Activated CD8-positive, alpha-beta memory T cell treated with anti-CD3 and anti-CD28 coated beads, Interleukin-2, amount 50 U/mL, for 4 hours (primary cell): ENCODE measurements at places on chromosomes 16 and 17.

GRCh38 chr16:60107437-60107836, 1373.3 kb upstream of the GOT2 start:
- no peak for DNase-seq

- DNase-seq = no peak
Observed at GRCh38 chr17:79630126-79630525, 19.3 kb upstream of the RBFOX3 start.

GRCh38 chr16:50613281-50613963, 65.2 kb downstream of the NKD1 start:
- DNase-seq = no peak

- DNase-seq = no peak
Observed at GRCh38 chr17:53313746-53314145, 509.0 kb upstream of the KIF2B start.

GRCh38 chr16:48687421-48688038, 77.5 kb upstream of the N4BP1 start:
- DNase-seq = no peak

DNA sequence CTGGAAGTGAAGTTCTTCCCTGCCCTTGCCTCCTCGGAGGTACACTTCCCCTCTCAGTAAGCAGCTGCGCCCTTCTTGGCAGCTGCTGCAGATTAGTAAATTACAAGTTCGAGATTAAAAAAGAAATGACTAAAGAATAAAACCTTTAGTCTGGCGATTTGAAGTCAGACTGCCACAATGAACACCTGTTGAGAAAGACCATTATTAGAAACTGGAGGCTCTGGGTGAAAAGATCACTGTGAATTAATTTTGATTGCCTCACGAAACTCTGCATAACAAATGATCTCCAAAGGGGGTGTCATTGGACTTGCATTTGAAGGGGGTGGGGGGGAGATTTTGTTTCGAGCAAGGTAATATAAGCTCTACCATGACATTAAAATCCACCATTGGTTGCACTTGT, 39.3 kb downstream of the SALL1 start:
- DNase-seq = no peak

GRCh38 chr17:42313773-42314566, 25.7 kb downstream of the STAT5A start:
- peak; percentile 53 for DNase-seq

GRCh38 chr17:75632863-75633485, at the start of gene SMIM5:
SMIM5 (plus strand) TSS chr17:75633434; CDS start chr17:75640202, 6,768 bp downstream.
- DNase-seq = peak; percentile 85

GRCh38 chr17:81427173-81428120, 32.2 kb downstream of the BAHCC1 start:
- DNase-seq = no peak

DNA sequence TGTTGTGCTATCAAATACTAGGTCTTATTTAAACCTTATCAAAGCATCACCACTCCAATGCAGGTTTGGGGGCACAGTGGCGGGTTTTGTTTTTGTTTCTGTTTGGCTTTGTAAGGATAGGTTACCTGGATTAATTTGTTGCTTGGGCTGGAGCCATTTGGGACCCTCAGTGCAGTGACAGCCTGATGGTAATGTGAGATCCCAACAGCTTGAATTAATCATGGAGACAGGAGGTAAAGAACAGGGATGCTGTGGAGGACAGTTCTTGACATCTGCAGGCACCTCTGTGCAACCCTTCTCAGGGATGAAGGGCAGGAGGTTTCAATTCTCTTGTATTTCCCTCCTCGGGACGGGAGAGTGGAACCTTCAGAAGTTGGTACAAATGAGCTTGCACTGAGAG, 40.5 kb downstream of the SHISA9 start:
- DNase-seq = no peak

- no peak for DNase-seq
Observed at GRCh38 chr17:40345994-40346764, 18.4 kb downstream of the GJD3 start.

- DNase-seq = peak; percentile 16
Observed at GRCh38 chr17:27293359-27293897, 486 bp upstream of the WSB1 start.

GRCh38 chr16:20089246-20089965, 15.7 kb upstream of the GPR139 start:
- DNase-seq = no peak

DNA sequence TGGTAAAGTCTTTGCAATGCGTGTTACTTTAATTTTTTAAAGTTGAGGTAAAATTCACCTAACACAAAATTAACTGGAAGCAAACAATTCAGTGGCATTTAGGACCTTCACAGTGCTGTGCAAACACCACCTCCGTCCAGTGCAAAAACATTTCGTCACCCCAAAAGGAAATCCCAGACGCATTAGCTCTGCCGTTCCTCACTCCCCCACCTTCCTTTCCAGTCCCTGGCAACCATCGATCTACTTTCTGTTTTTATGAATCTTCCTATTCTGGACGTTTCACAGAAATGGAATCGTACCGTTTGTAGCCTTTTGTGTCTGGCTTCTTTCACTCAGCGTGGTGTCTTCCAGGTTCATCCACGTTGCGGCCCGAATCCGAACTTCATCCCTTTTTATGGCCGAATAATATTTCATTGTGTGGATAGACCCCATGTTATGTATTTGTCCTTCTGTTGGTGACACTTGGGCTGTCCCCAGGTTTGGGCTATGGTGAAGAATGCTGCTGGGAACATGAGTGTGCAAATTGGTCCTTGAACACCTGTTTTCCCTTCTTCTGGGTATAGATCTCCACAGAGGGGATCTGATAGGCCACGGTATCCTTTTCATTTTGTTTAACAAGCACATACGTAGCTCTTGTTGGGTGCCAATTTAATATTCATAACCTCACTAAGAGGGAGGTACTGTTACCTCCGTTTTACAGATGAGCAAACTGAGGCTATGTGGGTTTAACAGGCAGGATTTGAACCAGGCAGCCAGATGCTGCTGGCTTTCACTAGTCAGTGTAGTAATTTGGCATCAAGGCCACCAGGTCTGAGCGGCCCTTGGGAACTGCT, 232.0 kb upstream of the GSE1 start:
- DNase-seq = no peak

DNA sequence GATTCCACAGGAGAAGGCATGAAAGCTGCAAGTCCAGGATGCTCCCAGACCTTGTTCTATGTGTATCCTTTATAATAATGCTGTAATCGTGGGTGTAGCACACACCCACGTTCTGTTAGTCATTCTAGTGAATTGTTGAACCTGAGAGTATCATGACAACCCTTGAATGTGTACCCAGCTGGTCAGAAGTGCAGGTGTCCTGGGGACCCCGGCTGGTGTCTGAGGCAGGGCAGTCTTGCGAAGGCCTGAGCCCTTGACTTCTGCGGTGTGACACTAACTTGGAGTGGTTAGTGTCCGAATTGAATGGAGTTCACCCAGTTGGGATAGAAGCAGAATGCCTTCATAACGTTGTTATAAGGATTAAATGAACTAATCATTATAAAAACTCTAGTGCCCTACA, 218.0 kb upstream of the TNRC6C start:
- DNase-seq = no peak

DNA sequence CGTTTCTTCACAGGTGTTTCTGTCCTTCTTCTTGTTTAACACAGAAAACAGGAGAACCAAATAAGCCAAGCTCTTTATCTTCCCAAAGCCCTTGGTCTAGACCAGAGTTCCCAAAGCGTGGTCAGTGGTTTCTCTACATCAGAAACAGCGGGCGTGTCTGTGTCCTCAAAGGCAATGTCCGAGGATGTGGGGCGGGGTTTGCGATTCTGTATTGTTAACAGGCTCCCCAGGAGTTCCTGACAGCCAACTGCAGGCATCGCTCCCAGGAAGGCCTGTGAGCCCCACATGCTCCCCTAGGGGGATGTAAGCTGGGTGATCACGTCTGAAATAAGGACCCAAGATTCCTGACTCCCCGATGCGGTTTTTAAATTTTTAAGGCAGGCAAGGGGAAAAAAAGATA, 28.4 kb upstream of the SLC25A19 start:
- DNase-seq = no peak

GRCh38 chr17:82388922-82389283, 17.3 kb downstream of the UTS2R start:
- DNase-seq = no peak

GRCh38 chr17:53919356-53919755, 96.6 kb downstream of the KIF2B start:
- DNase-seq = no peak

DNA sequence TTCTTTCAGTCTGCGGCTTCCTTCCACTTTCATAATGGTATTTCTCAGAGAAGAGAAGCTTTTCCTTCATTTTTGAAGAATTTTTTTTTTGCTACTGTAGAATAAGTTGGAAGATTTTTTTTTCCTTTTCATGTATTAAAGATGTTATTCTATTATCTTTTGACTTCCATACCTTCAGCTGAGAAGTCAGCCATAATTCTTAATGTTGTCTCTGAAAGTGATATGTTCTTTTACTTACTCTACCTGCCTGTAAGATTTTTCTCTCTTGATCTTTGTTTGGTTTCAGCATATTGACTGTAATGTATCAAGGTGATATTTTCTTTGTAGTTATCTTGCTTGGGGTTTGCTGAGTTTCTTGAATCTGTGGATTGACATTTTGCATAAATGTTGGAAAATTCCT, 143.5 kb upstream of the TOX3 start:
- DNase-seq = no peak

DNA sequence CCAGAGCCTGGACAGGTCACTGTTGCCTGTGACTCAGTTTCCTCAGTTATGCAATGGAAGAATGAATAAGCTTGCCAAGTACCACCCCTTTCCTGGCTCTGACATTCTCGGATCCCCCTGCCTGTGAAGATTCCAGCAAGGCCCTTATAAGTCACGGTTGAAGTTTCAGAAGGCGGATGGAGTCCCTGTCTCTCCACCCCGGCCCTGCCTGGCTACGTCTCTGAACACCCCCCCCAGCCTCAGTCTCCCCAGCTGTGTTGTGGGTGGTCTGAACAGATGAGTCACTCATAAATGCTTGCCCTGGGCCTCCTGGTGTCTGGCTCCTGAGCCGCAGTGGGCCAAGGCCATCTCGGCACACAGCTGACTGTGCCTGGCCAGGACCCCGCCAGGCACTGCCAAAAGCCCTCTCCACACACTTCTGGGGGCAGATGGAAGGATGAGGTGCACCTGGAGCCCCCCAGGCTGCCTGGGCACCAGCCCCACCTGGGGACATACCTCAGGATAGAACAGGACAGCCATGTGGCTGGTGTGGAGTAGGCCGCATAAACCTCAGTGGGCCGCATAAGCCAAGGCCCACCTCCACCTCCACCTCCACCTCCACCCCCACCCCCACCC, 15.4 kb downstream of the VASN start:
- no peak for DNase-seq

- DNase-seq = no peak
Observed at GRCh38 chr16:19363740-19364139, 53.9 kb upstream of the TMC5 start.

GRCh38 chr16:80899809-80900592, 95.6 kb upstream of the CDYL2 start:
- no peak for DNase-seq

GRCh38 chr17:12624211-12624610, 41.5 kb upstream of the MYOCD start:
- no peak for DNase-seq

DNA sequence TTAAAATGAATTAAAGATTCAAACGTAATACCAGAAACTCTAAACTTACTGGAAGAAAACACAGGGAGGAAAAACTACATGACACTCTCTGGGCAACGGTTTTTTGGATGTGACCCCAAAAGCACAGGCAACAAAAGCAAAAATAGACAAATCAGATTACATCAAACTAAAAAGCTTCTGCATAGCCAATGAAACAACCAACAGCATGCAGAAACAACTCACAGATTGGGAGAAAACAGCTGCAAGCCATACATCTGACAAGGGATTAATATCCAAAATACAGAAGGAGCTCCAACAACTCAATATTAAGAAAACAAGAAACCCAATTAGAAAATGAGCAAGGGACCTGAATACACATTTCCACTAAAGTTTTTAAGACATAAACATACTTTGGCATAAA, 69.2 kb upstream of the ALOX12 start:
- DNase-seq = no peak

DNA sequence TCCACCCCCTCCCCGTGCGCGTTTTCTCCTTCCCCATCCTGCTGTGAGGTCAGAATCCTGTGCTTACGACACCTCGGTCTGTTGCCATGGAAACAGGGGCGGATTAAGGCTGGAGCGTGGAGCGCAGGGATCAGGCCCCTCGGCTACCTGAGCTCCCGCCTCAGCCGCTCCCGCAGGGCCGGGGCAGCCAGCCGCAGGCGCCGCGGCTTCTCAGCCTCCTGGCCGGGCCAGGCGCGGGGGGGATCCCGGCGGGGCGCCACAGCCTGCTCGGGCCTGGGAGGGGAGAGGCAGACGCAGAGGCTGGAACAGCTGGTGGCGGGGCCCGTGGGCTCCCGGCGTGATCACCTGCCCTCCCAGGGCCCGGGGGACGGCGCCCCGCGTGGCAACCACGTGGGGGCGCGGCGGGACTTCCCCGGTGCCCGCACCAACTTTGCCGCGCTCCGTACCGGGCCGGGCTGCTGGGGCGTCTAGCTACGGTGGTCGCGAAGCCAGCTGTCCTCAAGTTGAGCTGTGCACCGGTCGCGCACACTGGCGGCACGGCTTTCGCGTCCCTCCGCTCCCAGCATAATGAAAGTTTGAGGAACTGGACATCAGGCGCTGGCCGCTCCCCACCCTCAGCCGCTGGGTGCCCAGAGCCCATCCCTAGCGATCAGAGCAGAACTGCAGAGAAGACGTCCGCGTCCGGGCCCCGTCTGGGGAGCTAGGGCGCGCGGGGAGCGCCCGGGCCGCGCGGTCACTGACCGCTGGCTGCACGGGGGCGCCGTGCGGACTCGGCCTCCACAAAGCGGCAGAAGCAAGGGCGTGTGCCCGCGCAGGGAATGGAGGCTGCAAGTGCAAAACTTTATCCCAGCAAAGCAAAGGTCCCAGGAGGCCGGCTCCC, 1.2 kb downstream of the RTN4RL1 start:
- peak; percentile 48 for DNase-seq

GRCh38 chr16:20744922-20745440, 3.4 kb upstream of the THUMPD1 start:
- no peak for DNase-seq

DNA sequence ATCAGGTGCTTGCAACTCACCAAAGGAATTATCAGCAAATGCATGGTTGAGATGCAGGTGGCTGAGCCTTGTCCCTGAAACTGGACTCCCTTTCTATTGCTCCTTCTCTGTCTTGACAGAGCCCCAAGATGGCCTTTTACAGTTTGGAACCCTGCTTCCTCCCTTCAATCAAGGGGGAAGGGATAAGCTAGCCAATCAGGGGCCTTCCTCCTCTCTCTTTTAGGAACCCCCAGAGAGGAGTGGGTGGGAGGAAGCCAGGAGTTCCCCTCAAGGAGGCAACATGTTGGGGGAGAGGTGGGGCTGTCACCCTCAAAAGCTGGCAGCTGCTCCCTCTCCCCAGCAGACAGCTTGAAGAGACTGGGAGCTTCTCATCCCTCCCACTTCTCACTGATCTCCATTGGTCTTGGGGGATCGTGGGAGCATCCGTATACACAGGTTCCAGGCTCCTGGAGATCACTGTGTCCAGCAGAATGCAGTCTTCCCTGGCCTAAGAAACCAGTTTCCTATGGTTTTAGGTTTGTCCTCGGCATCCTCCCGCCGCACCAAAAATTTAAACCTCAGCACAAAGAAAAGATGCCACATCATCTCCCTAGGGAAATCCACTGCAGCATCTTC, 7.2 kb downstream of the RASL10B start:
- DNase-seq = no peak
